Pancreas (tissue), 10 donors: ENCODE measurements at places on chromosomes 5 and 9. TPM values are rescaled to one million over a fixed set of nuclear protein-coding genes. Genes with fewer than 3 reads are reported as not detected.
A peak's percentile ranks its signal among the peaks of the same experiment; 100 is the strongest.

DNA sequence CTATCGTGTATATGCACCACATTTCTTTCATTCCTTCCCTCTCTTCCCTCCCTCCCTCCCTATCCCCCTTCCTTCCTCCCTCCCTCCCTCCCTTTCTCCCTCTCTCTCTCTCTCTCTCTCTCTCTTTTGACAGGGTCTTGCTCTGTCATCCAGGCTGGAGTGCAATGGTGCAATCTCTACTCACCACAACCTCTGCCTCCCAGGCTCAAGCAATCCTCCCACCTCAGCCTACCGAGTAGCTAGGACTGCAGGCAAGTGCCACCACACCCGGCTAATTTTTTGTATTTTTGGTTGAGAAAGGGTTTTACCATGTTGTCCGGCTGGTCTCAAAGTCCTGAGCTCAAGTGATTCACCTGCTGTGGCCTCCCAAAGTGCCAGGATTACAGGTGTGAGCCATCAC is 1.1 kb upstream of the ANKS6 start:
- no peak overlapping the region for H3K4me3 ChIP-seq
- H3K4me1 ChIP-seq, result peaks cover 7% of the 10 kb centered on the region
- H3K36me3 ChIP-seq, result no peaks in the 10 kb centered on the region

GRCh38 chr5:27313549-27313948 is 275.2 kb upstream of the CDH9 start:
- no peaks in the 10 kb centered on the region for H3K27me3 ChIP-seq
- no peak for DNase-seq
- H3K4me3 ChIP-seq, result no peak overlapping the region

DNA sequence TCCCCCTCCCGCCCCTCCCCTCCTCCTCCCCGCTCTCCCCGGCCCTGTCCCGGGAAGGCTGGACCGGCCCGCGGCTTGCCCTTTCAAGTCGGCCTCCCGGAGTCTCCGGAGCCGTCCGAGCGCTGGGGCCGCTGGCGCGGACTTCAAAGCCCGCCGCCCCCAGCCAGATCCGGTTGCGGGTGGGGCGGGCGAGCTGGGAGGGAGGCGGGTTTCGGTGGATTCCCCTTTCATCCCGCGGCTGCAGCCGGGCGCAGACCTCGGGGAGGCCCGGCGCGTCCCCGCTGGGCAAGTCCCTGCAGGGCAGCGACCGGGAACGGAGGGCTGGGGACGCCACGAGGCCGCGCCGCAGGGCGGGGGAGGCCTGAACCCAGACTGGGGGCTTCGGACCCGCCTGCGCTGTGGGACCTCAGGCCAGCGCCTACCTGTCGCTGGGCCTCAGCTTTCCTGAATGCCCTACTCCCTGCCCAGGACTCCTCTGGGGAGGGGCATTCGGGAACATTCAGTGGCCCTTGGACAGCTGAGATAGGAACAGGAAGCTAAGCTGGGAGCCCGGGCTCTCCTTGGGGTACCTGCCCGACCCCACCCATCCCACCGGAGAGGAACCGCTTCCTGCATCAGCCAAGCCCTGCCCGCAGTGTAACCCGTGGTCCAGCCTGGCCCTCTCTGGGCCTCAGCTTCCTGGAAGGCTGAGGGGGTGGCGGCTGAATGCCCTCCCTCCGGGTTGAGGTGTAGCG is 23.4 kb downstream of the C9orf50 start:
- no peaks in the 10 kb centered on the region for H3K36me3 ChIP-seq
- H3K4me1 ChIP-seq, result no peaks in the 10 kb centered on the region
- no peak overlapping the region for H3K4me3 ChIP-seq
- peak overlapping the region; percentile 78 for H3K27ac ChIP-seq

DNA sequence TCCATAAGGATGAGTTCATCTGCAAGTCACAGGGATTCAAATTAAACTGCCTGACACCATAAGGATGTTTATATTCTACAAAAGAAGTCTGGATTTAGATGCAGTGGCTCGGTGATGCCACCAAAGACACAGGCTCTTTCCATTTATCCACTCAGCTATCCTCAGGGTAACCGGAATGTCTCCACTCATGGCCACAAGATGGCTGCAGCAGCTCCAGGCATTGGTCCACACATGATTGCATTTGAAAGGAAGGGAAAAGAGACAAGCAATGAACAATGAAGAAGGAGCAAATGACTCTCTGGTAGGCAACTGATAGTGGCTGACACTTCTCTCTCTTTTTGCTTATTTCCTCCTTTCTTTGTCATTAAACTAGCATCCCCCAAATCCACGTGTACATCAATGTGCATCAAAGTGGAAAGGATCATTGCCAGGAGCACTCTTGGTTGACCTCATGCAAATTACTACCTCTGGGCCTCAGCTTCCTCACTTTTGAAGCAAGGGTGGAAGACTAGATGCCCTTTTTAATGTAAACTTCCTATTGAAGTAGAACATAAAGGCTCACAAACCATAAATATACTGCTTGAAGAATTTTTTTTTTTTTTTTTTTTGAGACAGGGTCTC is 7.2 kb upstream of the SNX30 start:
- no peaks in the 10 kb centered on the region for H3K4me1 ChIP-seq
- H3K4me3 ChIP-seq, result no peak overlapping the region
- no peak for DNase-seq
- H3K27me3 ChIP-seq, result no peaks in the 10 kb centered on the region

- no peak for DNase-seq
- no peaks in the 10 kb centered on the region for H3K36me3 ChIP-seq
- H3K4me1 ChIP-seq, result peaks cover 4% of the 10 kb centered on the region
- no peaks in the 10 kb centered on the region for H3K27me3 ChIP-seq
- no peak overlapping the region for H3K4me3 ChIP-seq
- no peak overlapping the region for H3K27ac ChIP-seq
These were observed 2.8 kb upstream of the SPOCK1 start for GRCh38 chr5:137501846-137502406.

- H3K36me3 ChIP-seq, result no peaks in the 10 kb centered on the region
- H3K4me1 ChIP-seq, result no peaks in the 10 kb centered on the region
- no peak overlapping the region for H3K4me3 ChIP-seq
- no peaks in the 10 kb centered on the region for H3K27me3 ChIP-seq
- no peak for DNase-seq
These were observed 22.5 kb upstream of the NINJ1 start for GRCh38 chr9:93156475-93157008.

- no peaks in the 10 kb centered on the region for H3K4me1 ChIP-seq
- no peak for DNase-seq
- H3K36me3 ChIP-seq, result no peaks in the 10 kb centered on the region
- no peaks in the 10 kb centered on the region for H3K27me3 ChIP-seq
- no peak overlapping the region for H3K27ac ChIP-seq
These were observed 750.3 kb downstream of the CDH12 start for GRCh38 chr5:22102823-22103359.

DNA sequence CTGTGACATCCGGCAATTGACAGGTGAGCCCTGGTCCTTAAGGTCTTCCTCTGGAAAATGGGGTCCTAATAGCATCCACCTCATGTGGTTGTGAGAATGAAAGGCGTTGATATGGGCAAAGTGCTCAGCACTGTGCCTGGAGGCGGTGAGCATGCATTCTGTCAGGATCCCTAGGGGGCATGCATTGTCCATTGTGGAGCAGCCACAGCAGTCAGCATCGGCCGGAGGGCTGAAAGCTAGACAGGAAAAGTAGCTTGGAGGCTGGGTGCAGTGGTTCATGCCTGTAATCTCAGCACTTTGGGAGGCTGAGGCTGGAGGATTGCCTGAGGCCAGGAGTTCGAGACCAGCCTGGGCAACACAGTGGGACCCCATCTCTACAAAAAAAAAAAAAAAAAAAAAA is 122.2 kb downstream of the LHX2 start:
- no peaks in the 10 kb centered on the region for H3K27me3 ChIP-seq
- peak; percentile 30 for DNase-seq
- H3K4me1 ChIP-seq, result no peaks in the 10 kb centered on the region

DNA sequence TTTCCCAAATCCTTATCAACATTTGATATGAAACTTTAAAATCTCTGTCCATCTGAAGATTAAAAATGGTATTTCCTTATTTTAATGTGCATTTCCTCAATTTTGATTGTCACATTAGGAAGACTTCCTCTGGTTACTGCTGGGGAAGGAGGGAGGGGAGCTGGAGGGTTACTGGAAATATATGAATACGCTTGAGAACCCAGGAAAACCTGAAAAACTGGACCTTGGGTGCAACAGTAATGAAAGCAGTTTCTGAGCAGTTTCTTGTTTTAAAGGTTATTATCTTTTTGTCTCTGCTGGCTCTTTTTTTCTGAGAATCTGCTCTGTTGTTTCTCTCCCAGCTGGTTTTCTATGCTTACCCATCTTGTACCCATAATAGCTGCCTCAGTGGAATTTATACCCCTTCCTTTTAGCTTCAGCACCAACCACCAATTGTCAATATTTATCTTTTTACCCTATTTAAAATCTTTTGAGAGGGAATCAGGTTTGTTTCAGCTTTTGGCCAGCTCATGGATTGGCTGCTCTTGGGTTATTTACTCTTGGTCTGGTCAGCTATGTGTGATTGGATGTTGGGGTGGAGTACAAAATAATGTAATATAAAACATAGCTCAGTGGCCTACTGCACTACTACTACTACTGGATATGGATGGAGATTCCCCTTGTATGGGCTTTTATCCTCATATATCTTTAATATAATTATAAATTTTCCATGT is 67.4 kb downstream of the UNC13B start:
- no peak overlapping the region for H3K4me3 ChIP-seq
- peaks cover 34% of the 10 kb centered on the region for H3K4me1 ChIP-seq
- DNase-seq, result no peak

DNA sequence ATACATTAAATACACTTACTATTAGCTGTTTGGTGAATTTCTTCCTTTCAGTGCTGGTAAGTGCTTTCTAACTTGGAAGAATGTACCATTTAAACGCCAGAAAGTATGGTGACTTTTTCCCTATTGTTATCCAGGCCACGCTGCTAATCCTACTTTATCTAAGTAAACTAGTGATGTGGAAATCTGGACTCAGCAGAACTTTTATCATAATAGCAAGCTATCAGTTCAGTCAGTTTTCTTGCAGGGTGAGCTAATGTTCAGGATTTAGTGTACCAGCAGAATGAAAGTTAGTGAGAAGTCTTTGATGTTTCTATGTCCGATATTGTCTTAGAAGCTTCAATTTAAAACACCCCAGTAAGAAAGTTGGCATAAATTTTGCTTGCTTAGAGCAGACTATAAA is 72.2 kb downstream of the HSD17B4 start:
- DNase-seq, result no peak
- H3K36me3 ChIP-seq, result no peaks in the 10 kb centered on the region
- H3K4me1 ChIP-seq, result no peaks in the 10 kb centered on the region

- H3K36me3 ChIP-seq, result no peaks in the 10 kb centered on the region
- no peak for DNase-seq
- H3K4me1 ChIP-seq, result no peaks in the 10 kb centered on the region
These were observed 431.4 kb upstream of the CCNG1 start for GRCh38 chr5:163005949-163006348.

DNA sequence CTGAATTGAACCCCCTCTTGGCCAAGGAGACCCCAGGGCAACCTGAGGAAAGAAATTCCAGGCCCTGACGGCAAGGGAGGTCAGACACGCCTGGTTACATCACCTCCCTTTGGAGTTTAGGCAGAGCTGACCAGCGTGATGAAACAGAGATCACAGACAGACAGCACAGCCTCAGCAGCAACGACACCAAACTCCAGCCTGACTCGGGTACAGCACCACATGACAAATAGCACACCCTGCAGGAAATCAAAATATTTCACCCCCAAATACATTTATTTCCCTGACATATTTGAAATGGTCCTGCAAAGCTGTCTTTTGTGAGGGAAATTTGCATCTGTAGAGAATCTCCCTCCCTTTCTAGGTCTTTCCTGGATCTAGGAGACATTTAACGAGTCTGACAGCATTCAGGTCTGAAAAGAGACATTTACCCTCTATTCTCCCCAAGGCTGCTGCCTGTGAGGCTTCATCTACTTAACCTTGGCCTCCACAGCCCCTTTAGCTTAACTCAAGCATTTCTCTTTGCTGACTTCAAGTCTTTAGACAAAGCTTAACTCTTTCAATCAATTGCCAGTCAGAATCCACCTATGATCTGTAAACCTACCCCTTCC is 2.6 kb downstream of the QSOX2 start:
- H3K4me1 ChIP-seq, result peaks cover 33% of the 10 kb centered on the region
- H3K27me3 ChIP-seq, result no peaks in the 10 kb centered on the region
- no peak overlapping the region for H3K27ac ChIP-seq
- no peak for DNase-seq
- H3K4me3 ChIP-seq, result no peak overlapping the region

- H3K36me3 ChIP-seq, result no peaks in the 10 kb centered on the region
- peak overlapping the region; percentile 13 for H3K4me3 ChIP-seq
- H3K27ac ChIP-seq, result peak overlapping the region; percentile 92
- DNase-seq, result no peak
- no peaks in the 10 kb centered on the region for H3K4me1 ChIP-seq
- no peaks in the 10 kb centered on the region for H3K27me3 ChIP-seq
These were observed 849 bp upstream of the IFT74 start for GRCh38 chr9:26955222-26955903.

DNA sequence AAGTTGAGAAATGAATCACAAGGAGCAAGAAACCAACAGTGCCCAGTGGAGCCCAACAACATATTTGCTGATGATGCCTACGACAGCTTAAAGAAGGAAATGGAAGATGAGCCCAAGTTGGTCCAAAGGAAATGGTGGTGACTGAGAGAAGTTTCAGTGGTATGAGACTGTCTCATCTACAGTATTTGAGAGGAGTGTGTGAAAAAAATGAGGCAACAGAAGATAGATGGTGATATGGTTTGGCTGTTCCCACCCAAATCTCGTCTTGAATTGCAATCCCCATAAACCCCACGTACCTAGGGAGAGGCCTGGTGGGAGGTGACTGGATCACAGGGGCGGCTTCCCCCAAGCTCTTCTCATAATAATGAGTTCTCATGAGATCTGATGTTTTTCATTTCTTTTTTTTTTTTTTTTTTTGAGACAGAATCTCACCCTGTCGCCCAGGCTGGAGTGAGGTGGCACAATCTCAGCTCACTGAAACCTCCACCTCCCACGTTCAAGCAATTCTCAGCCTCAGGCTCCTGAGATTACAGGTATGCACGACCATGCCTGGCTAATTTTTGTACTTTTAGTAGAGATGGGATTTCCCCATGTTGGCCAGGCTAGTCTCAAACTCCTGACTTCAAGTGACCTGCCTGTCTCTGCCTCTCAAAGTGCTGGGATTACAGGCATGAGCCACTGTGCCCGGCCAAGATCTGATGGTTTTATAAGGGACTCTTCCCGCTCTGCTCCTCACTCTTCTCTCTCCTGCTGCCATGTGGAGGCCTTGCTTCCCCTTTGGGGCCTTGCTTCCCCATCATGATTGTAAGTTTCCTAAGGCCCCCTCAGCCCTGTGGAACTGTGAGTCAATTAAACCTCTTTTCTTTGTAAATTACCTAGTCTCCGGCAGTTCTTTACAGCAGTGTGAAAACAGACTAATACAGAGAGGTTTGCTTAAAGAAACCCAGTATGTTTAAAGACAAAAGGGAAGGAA is 30.2 kb downstream of the EFCAB9 start:
- H3K27me3 ChIP-seq, result no peaks in the 10 kb centered on the region
- DNase-seq, result no peak
- H3K4me3 ChIP-seq, result no peak overlapping the region
- no peaks in the 10 kb centered on the region for H3K4me1 ChIP-seq

GRCh38 chr9:30713243-30713642 is 1671.2 kb upstream of the ACO1 start:
- no peaks in the 10 kb centered on the region for H3K36me3 ChIP-seq
- no peak overlapping the region for H3K4me3 ChIP-seq
- no peak for DNase-seq
- H3K4me1 ChIP-seq, result no peaks in the 10 kb centered on the region

- no peaks in the 10 kb centered on the region for H3K36me3 ChIP-seq
- H3K27me3 ChIP-seq, result no peaks in the 10 kb centered on the region
- no peak overlapping the region for H3K4me3 ChIP-seq
- no peak overlapping the region for H3K27ac ChIP-seq
- no peak for DNase-seq
These were observed 13.2 kb downstream of the EPB41L4B start for GRCh38 chr9:109307380-109308240.

Gene ARAP3
- total RNA-seq, result 1.4 TPM

Gene UBAP1
- 20.6 TPM for total RNA-seq

Gene PRKACG
- total RNA-seq, result not detected

Gene PCDHGA7
- 1.7 TPM for total RNA-seq

Gene PHF19
- 3.5 TPM for total RNA-seq

Gene HTR1A
- total RNA-seq, result not detected
